ENCODE measurements at places on chromosomes 16 and 17.
A peak's percentile ranks its signal among the peaks of the same experiment; 100 is the strongest.

DNA sequence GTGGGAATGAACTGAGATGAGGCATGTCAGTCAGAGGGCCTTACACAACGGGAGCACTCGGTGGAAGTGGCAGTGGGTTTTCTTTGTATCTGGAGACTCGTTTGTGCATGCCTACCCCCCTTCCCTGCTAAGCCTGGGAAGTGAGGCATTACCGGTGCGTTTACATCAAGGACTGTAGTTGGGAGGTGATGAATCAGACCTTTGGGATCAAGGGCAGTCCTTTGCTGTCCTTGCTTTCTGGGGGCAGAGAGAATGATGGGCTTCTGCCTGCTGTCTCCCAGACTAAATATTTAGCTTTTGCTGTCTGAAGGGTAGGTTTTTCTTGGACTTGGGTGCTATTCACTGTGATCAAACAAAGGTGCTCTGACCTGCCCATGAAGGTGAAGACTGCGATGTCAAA is 83.0 kb downstream of the WWP2 start:
- no peak for DNase-seq

DNA sequence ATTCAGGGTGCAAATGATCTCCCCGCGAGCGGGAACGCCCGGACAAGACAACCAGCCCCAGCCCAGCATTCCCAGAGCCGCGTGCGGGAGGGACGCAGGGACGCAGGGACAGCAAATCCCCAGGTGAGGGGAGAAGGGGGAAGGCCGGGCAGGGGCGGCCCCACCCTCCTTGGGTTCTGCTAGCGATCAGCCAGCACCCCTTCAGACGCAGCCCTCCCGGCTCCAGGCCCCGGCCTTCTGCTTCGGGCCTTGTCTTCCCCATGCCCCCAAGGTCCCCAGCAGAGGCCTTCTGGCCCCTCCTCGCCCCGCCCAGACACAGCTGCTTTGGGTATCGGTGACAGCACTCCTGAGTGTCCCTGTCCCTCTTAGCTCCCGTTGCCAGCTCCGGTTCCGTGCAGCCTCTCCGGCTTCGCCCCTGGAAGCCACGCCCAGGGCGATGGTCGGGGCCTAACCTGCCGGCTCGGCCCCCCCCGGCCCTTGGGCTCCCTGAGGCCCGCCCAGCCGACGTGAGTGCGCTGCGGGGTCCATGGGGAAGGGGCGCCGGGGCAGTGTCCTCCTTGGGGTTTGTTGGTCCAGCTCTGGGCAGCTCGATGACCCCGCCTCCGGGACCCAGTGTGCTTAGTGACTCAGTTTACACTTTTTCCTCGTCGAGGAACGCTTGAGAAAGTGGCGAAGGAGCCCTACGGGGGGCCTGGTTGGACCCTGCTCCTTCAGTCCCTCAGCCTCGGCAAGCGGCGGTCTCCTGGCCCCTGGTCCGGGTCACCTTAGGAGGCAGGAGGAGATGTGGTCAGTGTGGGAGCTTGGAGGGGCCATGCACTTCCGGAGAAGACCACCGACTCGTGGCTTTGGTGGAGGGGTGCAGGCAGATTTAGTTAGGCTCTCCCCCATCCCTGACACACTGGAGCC is 50.5 kb upstream of the AMZ2 start:
- no peak for DNase-seq

DNA sequence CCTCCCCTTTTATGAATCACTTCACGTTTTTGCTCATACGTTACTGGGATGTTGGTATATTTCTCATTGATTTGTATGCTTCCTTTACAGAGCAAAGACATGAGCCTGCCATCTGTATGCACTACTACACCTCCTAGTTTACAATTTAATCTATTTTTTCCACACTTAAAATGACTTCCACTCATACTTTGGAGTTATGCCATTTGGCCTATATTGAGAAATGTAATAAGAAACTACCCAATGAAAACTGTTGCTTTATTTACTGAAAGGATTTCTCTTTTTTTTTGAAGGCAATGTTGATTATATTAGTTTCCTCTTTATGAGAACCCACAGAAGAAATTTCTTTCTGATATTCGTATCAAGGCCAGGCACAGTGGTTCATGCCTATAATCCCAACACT is 43.1 kb downstream of the DUSP14 start:
- DNase-seq, result no peak

DNA sequence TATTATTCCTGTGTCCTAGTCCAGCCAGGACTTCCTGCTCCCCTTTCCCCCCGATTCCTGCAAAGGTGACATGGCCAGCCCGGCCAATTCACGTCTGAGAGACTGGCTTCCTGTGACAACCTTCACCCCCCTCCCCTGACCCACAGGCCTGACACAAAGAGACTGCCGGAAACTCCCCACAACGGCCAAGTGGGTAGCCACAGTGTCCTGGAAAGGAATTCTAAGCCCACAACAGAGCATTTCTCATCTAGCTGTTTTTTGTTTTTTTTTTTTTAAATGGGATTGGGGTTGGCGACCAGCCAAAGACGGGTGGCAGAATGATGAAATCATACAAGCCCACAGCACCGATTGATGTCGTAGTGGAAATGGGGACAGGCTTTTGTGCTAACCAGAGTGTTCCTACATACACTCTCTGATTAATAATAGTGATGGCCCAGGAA is 2.8 kb upstream of the XAF1 start:
- DNase-seq, result peak; percentile 71

DNA sequence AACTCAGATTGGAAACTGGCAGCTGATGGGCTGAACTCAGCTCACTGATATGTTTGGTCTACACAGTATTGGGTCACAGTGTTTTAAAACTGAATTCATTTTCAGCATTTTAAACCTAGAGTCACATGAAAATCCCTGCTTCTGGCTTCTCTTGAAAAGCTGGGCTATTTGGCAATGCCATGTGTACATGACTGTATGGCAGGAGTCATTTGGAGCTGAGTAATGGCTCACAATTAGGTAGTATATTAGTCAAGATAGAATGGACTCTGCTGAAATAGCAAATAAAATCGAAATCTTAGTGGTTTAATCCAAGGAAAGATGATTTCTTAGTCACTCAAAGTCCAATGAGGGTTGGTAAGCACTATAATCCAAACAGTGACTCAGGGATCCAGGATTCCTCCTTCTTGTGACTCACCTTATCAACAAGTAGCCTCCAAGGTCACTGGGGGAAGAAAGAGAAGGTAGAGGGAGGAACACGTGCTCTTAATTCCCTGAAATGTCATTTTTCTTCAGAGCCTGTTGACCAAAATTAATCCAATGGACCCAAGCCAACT is 13.9 kb upstream of the PMP22 start:
- peak; percentile 68 for DNase-seq

DNA sequence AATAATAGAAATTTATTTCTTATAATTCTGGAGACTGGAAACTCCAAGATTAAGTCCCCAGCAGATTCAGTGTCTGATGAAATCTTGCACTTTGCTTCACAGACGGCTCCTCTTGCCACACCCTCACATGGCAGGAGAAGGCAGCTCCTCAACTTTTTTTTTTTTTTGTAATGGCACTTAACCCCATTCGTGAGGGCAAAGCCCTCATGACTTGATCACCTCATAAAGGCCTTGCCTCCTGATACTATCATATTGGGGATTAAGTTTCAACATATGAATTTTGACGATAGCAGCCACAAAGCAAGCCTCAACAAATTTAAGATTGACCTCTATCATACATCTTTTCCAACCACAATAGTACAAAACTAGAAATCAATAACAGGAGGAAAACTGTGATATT is 42.3 kb upstream of the CDYL2 start:
- no peak for DNase-seq

All from AG04449 (cell line).